ENCODE measurements at places on chromosomes 11 and 22.

DNA sequence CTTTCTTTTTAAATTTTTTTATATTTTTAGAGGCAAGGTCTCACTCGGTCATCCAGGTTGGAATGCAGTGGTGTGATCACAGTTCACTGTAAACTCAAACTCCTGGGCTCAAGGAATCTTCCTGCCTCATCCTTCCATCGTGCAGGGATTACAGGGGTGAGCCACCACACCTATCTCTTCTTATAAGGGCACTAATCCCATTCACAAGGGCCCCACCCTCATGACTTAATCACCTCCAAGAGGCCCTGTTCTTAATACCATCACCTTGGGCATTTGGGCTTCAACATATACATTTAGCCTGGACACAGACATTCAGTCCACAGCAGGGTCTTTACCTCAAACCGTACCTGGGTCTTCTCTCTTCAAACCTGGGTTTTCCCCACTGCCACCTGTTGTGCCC is 4.5 kb upstream of the GTSE1 start:
- no peak for DNase-seq

DNA sequence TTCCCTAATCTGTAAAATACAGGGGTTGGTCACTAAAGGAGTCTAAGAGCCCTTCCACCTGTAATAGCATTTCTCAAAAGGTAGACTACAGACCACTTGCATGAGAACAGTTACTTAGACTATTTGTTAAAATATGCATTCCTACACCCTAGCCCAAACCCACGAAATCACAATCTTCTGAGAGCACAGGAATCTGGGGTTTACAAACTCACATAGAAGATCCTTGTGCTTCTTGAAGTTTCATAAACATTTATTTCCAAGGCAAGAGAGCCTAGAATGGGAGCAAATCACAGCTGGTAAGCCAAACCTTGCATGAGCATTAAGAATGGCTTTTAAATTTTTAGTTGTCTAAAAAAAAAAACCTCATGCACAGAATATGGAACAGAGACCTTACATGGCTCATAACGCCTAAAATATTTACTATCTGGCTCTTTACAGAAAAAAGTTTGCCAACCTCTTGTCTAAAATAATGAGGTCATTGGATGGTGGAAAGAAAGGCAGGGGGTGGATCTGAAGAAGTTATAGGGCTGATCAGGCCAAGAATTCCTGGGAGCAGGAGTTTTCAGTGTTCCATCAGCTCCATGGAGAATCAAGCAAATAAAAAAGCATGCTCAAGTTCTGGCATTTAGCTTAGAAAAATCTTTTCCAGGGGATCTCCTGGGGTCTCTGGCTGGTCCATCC is 133.4 kb downstream of the CCDC34 start:
- no peak for DNase-seq

- DNase-seq = no peak
Measured at GRCh38 chr11:64877390-64878222, 815 bp downstream of the EHD1 start.

DNA sequence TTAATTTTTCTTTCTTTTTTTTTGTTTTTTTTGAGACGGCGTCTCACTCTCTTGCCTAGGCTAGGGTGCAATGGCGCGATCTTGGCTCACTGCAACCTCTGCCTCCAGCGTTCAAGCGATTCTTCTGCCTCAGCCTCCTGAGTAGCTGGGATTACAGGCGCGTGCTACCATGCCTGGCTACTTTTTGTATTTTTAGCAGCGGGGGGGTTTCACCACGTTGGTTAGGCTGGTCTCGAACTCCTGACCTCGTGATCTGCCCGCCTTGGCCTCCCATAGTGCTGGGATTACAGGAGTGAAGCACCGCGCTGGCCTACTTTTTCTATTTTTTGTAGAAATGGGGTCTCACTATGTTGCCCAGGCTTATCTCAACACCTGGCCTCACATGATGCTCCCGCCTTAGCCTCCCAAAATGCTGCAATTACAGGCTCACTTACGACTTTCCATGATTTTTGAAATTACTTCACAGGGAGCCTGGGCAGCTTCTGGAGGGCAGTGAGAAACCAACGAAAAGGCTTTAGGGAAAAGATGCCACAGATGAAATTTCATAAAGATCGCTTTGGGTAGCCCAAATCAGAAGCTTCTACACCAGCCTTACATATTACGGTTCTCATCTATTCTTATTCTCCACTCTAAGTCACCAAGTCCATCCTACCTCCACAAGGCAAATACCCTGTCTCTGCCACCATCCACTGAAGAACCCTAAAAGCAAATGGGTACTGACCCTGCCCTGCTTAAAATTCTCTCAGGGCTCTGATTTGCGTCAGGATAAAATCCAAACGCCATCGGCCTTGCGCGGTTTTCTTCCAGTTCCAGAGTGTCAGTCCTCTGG is 866 bp upstream of the RRM1 start:
- no peak for DNase-seq

GRCh38 chr11:18707811-18708340 is 9.3 kb downstream of the TMEM86A start:
- no peak for DNase-seq

GRCh38 chr22:31036671-31037550 is 44.2 kb upstream of the SMTN start:
- no peak for DNase-seq

DNA sequence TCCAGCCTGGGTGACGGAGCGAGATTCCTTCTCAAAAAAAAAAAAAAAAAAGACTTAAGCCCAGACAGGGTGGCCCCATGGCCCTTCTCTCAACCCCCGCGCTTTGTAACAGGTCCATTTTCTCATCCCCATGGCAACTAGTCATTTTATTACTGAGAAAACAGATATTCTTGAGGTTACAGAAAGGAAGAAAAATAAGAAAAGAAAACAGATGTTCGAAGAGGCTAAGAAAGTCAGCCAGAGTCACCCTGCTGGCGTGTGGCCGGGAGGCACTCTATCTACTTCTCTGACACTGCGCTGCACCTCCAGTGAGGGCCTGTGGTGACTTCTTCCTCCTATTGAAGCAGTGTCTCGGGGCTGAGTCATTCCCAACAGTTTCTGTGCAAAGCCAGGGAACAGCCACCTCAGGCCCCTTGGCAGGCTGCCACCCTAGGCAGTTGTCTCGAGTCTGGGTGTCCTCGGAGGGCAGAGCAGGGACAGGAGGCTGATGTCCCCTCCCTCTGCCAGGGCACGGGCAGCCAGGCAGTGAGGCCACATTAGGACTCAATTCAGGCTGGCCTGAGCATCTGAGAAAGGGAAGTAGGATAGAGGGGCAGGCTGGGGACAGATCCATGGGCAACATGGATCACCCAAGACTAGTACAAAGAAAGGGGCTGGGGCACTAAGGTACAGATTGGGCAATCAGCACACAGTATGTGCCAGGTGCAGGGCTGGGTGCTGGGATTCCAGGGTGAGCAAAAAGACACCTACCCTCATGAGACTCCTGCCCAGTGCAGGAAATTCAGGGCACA is 16.4 kb upstream of the SYVN1 start:
- no peak for DNase-seq

DNA sequence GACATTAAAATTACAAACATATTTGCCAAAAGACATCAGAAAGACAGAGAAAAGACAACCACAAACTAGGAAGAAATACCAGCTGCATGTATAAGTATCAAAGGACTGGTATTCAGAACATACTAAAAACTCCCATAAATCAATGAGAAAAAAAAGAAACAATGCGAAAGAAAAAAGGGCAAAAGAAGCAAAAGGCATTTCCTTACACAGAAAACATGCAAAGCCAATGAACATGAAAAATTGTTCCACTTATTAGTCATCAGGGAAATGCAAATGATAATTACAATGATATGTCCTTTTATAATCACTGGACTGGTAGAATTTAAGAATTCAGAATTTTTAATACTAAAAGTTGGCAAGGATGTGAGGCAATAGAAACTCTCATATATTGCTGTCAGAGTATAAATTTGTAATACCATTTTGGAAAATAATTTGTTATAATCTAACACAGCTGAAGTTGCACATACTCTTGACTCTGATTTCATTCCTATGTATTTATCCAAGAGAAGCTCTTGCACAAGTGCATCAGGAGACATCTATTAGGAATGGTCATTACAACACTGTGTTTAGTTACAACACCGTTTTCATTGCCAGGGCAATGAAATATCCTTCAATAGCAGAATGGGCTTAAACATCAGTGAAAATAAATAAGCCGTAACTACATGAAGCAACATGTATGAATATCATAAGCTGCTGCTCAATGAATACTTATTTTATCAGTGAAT is 279.7 kb downstream of the SWAP70 start:
- DNase-seq = no peak

DNA sequence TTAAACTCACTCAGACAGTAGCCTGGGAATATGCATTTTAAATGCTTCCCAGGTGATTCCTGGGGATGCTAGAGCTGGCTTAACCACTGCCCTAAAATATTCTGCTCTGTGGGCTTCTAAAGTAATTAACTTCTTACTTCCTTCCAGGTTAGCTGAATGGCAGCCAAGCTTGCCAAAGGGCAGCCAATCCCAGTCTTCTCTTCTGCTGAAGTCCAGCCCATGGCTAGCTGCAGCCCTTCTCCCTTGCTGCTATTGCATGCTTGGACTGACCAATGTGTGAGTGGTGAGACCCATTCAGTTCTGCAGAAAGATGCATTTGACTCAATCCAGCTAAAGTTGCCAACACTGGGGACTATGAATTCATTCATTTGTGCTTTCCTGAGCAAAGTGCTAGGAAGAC is 411.9 kb downstream of the SOX6 start:
- no peak for DNase-seq

Data from GM12864 (cell line).